Activated T-cell treated with anti-CD3 and anti-CD28 coated beads, Interleukin-2, amount 50 U/mL, for 72 hours (primary cell): ENCODE measurements at places on chromosomes 13 and 19. TPM values are rescaled to one million over a fixed set of nuclear protein-coding genes. Genes with fewer than 3 reads are reported as not detected.
A peak's percentile ranks its signal among the peaks of the same experiment; 100 is the strongest.

GRCh38 chr19:1566392-1567115 lies 1.6 kb downstream of the MEX3D start:
- peaks cover 13% of the 10 kb centered on the region for H3K27me3 ChIP-seq
- no peak overlapping the region for H3K27ac ChIP-seq
- no peak overlapping the region for H3K4me3 ChIP-seq
- H3K36me3 ChIP-seq = no peaks in the 10 kb centered on the region
- peaks cover 7% of the 10 kb centered on the region for H3K4me1 ChIP-seq

GRCh38 chr13:24997367-24997967 lies 98.5 kb upstream of the PABPC3 start:
- H3K4me3 ChIP-seq = no peak overlapping the region
- no peaks in the 10 kb centered on the region for H3K36me3 ChIP-seq
- no peak overlapping the region for H3K27ac ChIP-seq
- DNase-seq = no peak
- peaks cover 4% of the 10 kb centered on the region for H3K4me1 ChIP-seq

SMIM7 gene
- total RNA-seq = 81.1 TPM

CYSLTR2 gene
- total RNA-seq = 4.0 TPM

DNA sequence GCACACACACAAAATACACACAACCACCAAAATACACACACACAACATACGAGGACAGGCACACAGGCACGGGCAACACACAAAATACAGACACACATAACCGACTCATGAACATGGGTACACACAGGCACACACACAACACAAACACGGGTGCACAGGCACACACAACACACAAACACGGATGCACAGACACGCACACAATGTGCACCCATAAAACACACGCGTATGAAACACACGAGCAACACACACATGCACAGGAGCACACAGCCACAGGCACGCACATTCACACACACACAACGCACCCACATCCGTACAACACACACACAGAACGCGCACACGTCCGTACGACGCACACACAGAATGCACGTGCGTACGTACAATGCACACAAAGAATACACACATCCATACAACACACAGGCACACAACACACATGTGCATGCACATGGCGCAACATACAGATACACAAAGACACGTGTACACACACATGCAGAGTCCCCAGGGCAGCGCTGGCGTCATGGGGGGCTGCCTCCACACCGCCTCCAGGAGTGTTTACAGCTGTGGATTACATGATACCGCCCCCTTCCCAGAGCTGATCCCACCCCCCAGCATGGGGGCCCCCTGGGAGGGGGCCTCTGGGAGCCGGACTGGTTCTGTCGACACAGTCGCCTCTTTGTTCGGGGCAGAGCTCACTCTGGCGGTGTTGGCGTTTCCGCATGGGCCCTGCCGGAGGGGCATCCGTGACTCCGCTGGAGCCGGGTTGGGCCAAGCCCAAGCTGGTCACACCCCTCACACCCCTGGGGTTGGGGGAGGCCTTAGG lies 2.9 kb downstream of the SBNO2 start:
- no peaks in the 10 kb centered on the region for H3K27me3 ChIP-seq
- H3K36me3 ChIP-seq = peaks cover 4% of the 10 kb centered on the region
- DNase-seq = no peak
- H3K4me3 ChIP-seq = no peak overlapping the region
- H3K27ac ChIP-seq = no peak overlapping the region
- peaks cover 38% of the 10 kb centered on the region for H3K4me1 ChIP-seq

DNA sequence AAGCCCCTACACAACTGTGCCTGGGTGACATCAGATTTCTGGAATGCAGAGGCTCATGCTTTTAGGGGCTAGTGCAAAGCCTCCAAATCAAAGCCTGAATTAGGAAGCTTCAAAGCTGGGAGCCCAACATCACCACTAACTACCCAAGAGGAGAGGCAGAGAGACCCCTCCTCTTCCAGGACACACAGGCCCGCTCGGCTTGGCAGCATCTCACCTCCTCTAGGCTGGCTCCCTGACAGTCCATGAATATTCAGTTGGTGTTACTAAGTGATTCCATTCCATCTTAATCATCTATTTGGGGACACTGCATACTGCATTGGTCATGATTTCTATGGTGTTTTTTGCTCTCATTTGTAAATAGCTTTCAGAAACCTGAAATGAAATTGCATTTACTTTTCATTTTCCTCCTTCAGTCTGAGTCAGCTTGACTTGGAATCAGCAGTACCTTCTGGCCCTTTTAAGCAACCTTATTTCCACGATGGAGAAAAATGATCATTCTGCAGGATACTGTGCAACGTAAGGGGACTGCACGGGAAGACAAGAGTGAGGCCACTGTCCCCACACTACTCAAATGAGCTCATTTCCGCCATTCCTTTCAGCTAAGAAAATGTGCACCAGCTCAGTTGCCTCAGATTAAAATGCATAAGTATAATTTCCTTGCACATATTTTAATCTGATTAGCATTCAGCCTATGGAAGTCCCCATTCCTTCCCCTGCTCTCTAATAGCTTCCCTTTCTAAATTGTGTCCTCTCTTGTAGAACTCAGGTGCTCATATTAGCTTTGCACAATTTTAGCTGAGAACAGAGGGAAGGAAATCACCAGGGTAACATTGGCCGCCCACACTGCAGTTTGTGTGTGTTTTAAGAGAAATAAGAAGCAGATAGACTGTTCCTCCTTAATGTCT lies 219.9 kb downstream of the RFC3 start:
- H3K4me1 ChIP-seq = no peaks in the 10 kb centered on the region
- H3K4me3 ChIP-seq = no peak overlapping the region
- H3K36me3 ChIP-seq = peaks cover 2% of the 10 kb centered on the region
- DNase-seq = no peak

- peak overlapping the region; percentile 72 for H3K27ac ChIP-seq
- H3K4me3 ChIP-seq = peak overlapping the region; percentile 9
- H3K27me3 ChIP-seq = no peaks in the 10 kb centered on the region
- H3K36me3 ChIP-seq = peaks cover 3% of the 10 kb centered on the region
These were observed 9.5 kb downstream of the PIP5K1C start for GRCh38 chr19:3690551-3691371.

GRCh38 chr19:35990771-35991730 lies 3.9 kb upstream of the SDHAF1 start:
- H3K4me3 ChIP-seq = no peak overlapping the region
- H3K36me3 ChIP-seq = no peaks in the 10 kb centered on the region
- peaks cover 24% of the 10 kb centered on the region for H3K4me1 ChIP-seq
- no peak for DNase-seq
- H3K27me3 ChIP-seq = peaks cover 18% of the 10 kb centered on the region

DNA sequence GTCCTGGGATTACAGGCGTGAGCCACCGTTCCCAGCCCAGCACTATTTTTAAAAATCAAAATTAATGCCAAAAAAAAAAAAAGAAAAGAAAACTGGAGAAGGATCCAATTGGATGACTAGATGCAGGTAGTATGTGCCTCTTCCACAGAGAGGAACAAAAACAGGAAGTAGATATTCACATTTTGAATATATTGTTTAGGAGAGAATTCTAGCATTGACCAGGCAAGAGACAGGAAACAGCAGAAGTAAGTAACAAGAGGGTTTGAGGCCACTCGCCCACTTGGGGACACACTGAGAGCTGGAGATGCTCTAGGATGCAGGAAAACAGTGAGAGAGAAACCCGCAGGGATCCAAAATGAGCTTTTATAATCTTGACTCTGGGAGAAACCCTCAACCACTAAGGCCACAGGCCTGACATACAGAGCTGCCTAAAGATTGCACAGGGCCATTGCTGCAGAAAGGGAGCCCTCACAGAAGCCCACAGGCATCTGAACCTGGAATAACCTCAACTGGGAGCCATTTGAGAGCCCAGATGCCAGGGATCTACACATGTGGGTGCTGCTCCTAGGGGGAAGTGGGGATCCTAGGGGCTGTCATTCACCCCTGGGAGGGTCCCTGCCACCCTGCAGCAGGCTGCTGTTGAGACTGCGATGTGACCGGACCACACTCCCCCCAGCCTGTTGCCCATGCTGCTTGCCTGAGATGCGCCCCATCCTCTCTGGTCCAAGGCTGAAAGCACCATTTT lies 28.2 kb downstream of the IGFL2 start:
- peaks cover 4% of the 10 kb centered on the region for H3K4me1 ChIP-seq
- H3K36me3 ChIP-seq = no peaks in the 10 kb centered on the region
- H3K27me3 ChIP-seq = peaks cover 67% of the 10 kb centered on the region
- H3K27ac ChIP-seq = no peak overlapping the region
- no peak for DNase-seq

DNA sequence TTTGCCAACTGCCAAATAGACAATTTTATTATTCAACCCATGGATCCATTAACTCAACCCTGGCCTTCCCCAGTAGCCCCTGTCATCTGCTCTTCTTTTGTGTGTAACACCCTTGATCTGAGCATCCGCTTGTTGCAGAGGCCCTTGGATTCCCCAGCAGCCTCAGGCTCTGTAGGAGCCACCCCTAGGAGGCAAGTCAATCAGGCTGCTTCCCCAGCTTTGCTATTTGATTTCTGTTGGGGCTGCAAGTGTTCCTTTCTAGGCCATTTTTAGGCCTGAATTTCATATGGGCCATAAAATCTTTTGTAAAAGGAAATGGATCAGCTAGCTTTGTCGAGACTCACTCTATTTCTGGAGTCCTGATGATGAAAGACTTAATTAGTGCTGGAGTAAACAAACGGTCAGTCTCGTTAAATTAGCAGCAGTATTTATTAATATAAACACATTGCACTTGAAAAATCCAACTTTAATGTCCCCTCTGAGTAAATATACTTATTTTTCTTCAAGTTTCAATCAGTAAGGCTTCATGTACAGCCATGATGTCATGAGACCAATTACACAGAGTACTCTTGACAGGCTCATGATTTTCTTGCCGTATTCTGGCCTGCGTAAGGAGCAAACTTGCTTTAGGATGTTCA lies 105.3 kb downstream of the RGCC start:
- no peak overlapping the region for H3K4me3 ChIP-seq
- no peaks in the 10 kb centered on the region for H3K27me3 ChIP-seq
- no peaks in the 10 kb centered on the region for H3K36me3 ChIP-seq
- no peak overlapping the region for H3K27ac ChIP-seq
- DNase-seq = no peak

CATSPERD gene
- not detected for total RNA-seq

SLC35E1 gene
- total RNA-seq = 36.5 TPM

GRCh38 chr19:29548483-29549085 lies 22.8 kb downstream of the VSTM2B start:
- H3K27me3 ChIP-seq = peaks cover 27% of the 10 kb centered on the region
- H3K36me3 ChIP-seq = peaks cover 3% of the 10 kb centered on the region
- H3K4me3 ChIP-seq = no peak overlapping the region

PSG1 gene
- not detected for total RNA-seq

DNA sequence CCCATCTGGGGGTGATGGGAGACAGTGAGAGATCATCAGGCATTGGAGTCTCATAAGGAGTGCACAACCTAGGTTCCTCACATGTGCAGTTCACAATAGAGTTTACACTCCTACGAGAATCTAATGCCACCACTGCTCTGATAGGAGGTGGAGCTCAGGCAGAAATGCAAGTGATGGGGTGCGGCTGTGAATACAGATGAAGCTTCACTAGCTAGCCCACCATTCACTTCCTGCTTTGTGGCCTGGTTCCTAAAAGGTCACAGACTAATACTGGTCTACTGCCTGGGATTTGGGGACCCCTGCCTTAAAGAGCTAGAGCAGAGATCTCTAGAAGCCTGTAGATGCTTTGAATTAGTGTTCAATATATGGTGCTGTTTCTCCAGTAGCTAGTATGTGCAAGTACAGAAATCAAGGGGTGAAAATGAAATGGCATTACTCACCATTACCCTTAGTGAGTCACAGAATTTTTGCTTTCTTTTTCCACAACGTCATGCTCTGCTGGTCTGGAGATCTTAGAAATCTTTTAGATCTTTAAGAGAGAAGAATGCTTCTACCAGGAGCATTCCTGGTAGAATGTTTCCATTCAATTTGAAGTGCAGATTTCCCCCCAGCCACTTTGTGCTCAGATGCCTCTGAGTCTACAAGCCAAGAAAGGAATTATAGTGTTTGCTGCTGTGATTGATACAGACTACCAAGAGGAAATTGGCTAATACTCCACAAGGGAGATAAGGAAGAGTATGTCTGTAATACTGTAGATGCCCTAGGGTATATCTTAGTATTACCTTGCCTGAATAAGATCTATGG lies 2301.2 kb downstream of the PCDH9 start:
- H3K36me3 ChIP-seq = no peaks in the 10 kb centered on the region
- H3K4me3 ChIP-seq = no peak overlapping the region
- no peak for DNase-seq
- H3K27me3 ChIP-seq = no peaks in the 10 kb centered on the region
- no peaks in the 10 kb centered on the region for H3K4me1 ChIP-seq

DNA sequence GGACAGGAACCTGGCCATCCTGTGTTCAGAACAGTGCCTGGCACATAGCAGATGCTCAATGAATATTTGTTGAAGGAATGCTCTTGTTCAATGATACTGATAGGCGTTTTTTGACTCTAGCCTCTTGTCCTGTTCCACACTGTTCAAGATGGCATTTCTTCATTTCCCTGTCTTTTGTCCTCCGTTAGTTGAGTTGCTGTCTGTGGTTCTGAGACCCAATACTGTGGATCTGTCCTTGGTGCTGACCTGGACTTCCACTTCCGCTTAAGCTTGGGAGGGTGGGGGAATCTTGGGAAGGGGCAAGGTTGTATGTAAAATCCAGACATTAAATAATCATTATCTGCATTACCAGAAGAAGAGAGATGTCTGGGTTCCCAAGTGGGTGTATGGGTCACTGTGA lies 8.3 kb upstream of the KCNN4 start:
- peak overlapping the region; percentile 77 for H3K27ac ChIP-seq
- peaks cover 19% of the 10 kb centered on the region for H3K4me1 ChIP-seq
- peaks cover 29% of the 10 kb centered on the region for H3K27me3 ChIP-seq
- DNase-seq = no peak

GRCh38 chr13:82076496-82076895 lies 1735.6 kb upstream of the SPRY2 start:
- no peak overlapping the region for H3K27ac ChIP-seq
- no peak for DNase-seq
- no peak overlapping the region for H3K4me3 ChIP-seq
- H3K27me3 ChIP-seq = no peaks in the 10 kb centered on the region
- no peaks in the 10 kb centered on the region for H3K36me3 ChIP-seq
- no peaks in the 10 kb centered on the region for H3K4me1 ChIP-seq

- DNase-seq = no peak
- H3K4me1 ChIP-seq = no peaks in the 10 kb centered on the region
- no peak overlapping the region for H3K4me3 ChIP-seq
- no peak overlapping the region for H3K27ac ChIP-seq
- H3K27me3 ChIP-seq = no peaks in the 10 kb centered on the region
These were observed 472.1 kb upstream of the TSHZ3 start for GRCh38 chr19:31821346-31821745.
